Dermis blood vessel endothelial cell (primary cell): ENCODE measurements at places on chromosomes 4 and X. TPM values are rescaled to one million over a fixed set of nuclear protein-coding genes. Genes with fewer than 3 reads are reported as not detected.

- DNase-seq = no peak
Measured at GRCh38 chr4:78945651-78946179, 6.5 kb upstream of the PAQR3 start.

DNA sequence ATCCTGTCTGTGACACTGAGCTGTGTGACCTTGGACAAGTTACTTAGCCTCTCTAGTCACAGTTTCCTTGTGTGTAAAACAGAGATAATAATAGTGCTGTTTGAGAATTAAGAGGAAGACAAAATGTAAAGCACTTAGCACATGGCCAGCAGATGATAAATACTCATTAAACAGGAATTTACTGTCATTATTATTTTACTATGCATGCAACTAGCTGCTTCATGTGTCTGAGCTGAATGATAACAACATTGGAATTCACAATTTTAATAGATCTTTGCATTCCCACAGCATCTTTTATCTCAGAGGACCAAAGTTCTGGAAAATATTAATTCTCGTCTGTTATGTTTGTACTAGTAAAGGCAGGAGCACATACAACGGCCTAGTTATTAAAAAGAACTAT is 79.2 kb upstream of the TET2 start:
- DNase-seq = no peak

DNA sequence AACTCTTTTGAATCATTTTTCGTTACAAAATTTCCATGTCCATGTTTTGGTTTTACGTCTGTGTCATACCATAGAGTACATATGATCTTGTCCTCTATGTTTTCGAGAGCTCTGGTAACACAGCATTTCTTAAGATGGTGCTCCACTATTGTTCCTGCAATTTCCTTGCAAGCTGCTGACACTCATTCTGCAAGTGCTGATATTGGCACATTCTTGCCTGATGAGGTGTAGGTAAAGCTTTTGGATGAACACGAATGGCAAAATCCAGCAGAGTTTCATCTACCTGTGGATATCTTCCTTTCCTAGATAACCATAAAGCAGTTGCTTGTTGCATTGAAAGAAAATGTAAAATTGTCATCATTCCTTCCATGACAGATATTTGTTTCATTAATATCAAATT is 41.3 kb downstream of the MAGEB17 start:
- no peak for DNase-seq

BCAP31 gene
- 303 and 321 TPM in 2 replicates for total RNA-seq
